ENCODE measurements at places on chromosomes 4 and X. TPM values are rescaled to one million over a fixed set of nuclear protein-coding genes. Genes with fewer than 3 reads are reported as not detected.

The TRIML1 gene
- total RNA-seq = not detected

The CXCL1 gene
- total RNA-seq = 1.9 TPM

The FAT1 gene
- total RNA-seq = 171 TPM

The HCFC1 gene
- 13.6 TPM for total RNA-seq

The RASGEF1B gene
- total RNA-seq = 61.7 TPM

The CFAP99 gene
- not detected for total RNA-seq

The TAF9B gene
- total RNA-seq = 22.4 TPM

The ARX gene
- 0.10 TPM for total RNA-seq

The GEMIN8 gene
- 12.8 TPM for total RNA-seq

The EGF gene
- 3.5 TPM for total RNA-seq

The CWH43 gene
- 25.1 TPM for total RNA-seq

The AADAT gene
- 8.1 TPM for total RNA-seq

The RBM46 gene
- total RNA-seq = not detected

The NLRP2B gene
- total RNA-seq = 0.20 TPM
